Purkinje cell (primary cell): ENCODE measurements at places on chromosomes 1 and 21. TPM values are rescaled to one million over a fixed set of nuclear protein-coding genes. Genes with fewer than 3 reads are reported as not detected.

Gene OR2G6
- polyA plus RNA-seq = not detected in 2 replicates

Gene KCNQ4
- not detected in 2 replicates for polyA plus RNA-seq

Gene TTC22
- polyA plus RNA-seq = not detected in 2 replicates

Gene FAM72A
- 1.7 and 3.9 TPM in 2 replicates for polyA plus RNA-seq

Gene SPRR2D
- not detected in 2 replicates for polyA plus RNA-seq

Gene FCER1A
- not detected in 2 replicates for polyA plus RNA-seq

Gene FYB2
- 0.94 TPM in 1 of 2 replicates, not detected in the other for polyA plus RNA-seq

Gene NBPF3
- polyA plus RNA-seq = 0.35 and 0.75 TPM in 2 replicates

Gene TP73
- not detected in 2 replicates for polyA plus RNA-seq

Gene PRR9
- not detected in 2 replicates for polyA plus RNA-seq

Gene FCGR3A
- 0.73 and 1.3 TPM in 2 replicates for polyA plus RNA-seq

Gene FAM167B
- polyA plus RNA-seq = not detected in 2 replicates

Gene CELA3A
- not detected in 2 replicates for polyA plus RNA-seq

Gene FLAD1
- polyA plus RNA-seq = 21.8 and 34.5 TPM in 2 replicates
